ENCODE measurements at places on chromosomes 7 and 10. TPM values are rescaled to one million over a fixed set of nuclear protein-coding genes. Genes with fewer than 3 reads are reported as not detected.

GRCh38 chr7:70719125-70719524 is 412.8 kb upstream of the GALNT17 start:
- DNase-seq = no peak

- no peak for DNase-seq
These were observed 430 bp downstream of the PON3 start for GRCh38 chr7:95395755-95396135.

- no peak for DNase-seq
These were observed 8.2 kb downstream of the GHRHR start for GRCh38 chr7:30971840-30972563.

DNA sequence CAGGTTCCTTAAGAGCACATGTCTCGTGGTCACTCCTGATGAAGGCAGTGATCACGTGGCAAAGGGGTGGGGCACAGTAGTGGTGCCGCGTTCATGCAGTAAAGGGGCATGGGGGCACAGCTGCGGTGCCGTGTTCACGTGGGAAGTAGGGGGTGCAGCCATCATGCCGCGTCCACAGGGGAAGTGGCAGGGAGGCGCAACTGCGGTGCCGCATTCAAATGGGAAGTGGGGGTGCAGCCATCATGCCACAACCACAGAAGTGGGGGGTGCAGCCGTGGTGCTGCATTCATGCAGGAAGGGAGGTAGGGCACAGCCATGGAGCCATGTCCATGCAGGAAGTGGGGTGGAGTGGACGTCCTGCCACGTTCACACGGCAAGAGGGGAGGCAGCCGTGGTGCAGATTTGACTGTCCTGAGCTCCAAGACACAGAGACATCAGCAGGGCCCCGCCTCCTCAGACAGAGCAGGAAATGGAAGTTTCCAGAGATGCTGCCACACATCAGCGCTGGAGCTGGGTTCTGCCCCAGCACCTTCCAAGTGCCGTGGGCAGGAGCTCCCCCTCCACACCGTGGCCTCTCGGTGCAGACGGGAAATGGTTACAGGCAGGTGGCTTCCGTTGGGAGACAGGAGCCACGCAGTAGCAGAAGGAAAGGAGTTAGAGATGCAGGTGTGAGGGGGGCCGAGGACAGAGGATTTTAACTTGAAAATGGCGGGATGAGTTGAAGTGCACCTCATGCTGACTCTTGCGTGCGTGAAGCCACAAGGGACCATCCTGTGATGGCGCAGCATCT is 95.0 kb upstream of the DDC start:
- no peak for DNase-seq

DNA sequence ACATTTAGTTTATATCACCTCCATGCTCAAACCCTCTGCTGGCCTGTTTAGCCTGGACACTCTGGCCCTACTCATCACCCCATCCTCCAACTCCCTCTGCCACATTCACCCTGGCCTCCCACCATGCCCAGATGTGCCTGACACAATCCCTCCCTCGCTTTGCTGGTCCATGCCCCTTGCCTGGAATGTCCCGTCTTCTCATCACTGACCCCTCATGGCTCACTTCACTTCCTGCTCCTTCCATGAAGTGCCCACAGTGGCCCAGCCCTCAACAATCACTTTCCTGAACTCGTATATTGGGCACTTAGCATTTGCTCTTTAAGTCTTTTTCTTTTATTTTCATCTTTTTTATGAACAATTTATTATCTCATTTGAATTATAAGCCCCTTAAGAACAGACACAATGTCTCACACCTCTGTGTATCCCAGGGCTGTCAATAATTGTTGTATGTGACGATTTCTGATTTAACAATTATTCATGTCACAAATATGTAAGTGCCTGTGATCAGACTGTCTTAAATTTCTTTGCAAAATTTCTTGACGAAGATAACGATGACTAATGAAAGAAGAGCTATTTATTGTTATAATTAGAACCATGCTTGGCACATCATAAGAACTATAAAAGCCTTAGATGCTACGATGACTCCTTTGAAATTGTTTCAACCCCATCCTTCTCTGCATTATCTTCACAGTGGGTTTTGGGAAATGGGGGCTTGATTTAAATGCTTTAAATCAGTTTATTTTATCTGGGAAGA is 209.9 kb upstream of the YAE1 start:
- no peak for DNase-seq

Gene MKI67
- 36.4 TPM for total RNA-seq
